ENCODE measurements at places on chromosomes 12 and 14.
A peak's percentile ranks its signal among the peaks of the same experiment; 100 is the strongest.

DNA sequence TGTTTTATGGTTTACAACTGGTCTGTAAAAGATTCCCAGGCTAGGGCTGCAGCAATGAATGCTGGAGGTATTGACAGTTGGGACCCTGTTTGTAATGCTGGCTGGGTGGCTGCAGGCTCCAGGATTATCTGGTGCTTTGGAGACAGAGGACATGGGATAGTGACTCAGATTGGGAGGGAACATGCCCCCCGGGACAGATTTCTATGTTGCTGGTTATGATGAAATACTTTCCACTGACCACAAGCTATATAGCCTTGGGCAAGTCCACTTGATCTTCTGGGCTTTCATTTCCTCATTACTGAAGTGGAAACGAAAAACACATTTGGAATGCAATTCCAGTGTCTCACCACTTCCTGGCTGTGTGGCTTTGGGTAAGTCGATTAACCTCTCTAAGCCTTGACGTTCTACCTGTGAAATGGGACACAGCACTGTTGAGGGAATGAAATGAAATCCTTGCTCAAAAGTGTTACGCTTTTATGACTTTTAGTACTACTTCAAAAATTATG is 6.3 kb upstream of the TPCN1 start:
- DNase-seq: no peak

DNA sequence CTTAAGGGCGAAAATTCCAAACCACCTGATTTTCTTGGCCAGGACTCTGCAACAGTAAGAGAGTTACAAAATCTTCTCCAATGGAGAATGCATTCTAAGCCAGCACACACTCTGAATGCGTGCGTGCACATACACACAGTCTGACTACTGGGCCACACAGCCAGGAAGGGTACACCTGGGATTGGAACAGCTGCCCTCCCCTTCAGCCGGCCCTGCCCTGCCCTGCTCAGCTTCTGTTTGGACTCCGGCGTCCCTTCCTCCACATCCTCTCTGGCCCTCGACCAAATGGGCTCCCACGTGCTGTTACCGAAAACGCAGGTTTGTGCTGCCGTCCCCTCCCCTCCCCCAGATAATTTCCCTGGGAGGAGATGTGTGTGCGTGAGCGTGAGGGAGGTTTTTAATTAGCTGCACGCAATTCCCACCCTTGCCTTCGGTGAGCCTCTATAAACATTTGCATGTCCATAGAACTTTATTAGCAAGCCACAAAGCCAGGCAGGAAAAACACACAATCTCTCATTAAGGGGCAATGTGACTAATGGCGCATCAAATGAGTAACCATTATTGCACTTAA is 43.0 kb downstream of the CCNK start:
- DNase-seq: no peak

DNA sequence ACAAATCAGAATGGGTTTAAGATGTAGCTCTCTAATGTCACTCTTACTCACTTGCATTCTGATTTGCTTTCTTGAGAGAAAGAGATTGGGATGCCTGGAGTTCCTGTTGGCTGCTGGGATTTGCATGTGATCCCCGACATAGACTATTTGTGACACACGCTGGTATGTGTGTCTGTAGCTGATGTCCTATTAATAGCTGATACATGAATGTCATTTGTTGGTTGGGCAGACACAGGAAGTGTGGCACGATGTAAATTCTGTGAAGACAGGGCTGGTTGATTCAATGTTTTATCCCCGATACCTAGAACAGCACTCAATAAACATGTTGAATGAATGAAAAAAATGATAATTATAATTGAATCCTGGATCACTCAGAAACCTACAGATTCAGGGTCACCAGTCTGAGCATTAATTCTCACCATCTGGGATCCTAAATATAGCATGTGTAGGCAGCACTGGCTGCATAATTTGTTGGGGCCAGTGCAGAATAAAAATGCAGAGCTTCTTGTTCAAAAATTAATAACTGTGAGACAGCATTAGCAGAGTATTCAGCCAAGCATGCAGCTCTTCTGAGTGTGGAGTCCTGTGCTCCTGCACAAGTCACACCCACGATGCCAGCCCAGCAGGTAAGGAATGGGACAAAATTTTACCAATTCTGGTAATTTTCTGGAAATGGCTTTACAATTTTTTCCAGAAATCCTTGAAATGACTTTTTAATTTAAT is 35.5 kb upstream of the SOCS2 start:
- DNase-seq: peak; percentile 8

DNA sequence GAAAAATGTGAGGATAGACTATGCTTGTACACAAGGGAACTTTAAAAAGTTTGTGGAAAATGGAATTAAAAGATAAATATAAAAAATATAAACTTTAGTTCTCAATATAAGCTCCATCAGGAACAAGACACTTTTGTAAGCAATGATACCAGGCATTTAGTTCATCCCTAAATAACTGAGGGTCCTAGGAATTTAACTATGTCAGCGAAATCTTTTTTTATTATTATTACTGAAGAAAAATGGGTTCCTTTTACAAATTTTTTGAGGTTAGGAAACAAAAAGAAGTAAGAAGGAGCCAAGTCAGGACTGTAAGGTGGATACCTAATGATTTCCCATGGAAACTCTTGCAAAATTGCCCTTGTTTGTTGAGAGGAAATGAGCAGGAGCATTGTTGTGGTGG is 102.8 kb downstream of the TRMT5 start:
- no peak for DNase-seq

- no peak for DNase-seq
Measured at GRCh38 chr12:73892201-73892600, 645.4 kb upstream of the ATXN7L3B start.

- no peak for DNase-seq
Measured at GRCh38 chr12:62785941-62786559, 148.9 kb downstream of the PPM1H start.

All from naive B cell (primary cell).